ENCODE measurements at places on chromosomes 5 and 9.

GRCh38 chr5:146109379-146109778 is 4.0 kb upstream of the PLAC8L1 start:
- no peak for DNase-seq

- DNase-seq: no peak
Observed at GRCh38 chr9:96476591-96476990, 26.6 kb downstream of the HABP4 start.

DNA sequence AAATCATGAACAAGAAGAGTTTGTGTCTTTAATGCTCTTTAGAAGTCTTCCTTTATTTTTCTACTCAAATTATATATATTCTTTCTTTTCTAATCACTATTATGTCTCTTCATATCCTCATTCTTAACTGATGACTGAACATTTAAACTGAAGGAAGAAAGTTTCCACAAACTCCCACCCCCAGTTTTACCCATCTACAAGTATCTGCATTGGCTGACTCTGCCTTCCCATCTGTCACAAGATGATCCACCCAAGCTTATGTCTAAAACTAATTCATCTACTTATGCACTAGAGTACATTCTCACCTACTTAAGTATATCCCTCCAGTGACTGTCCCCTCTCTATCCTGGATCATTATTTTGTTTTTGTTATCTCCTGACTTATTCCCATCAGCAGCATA is 344.5 kb downstream of the PRR16 start:
- DNase-seq: no peak

DNA sequence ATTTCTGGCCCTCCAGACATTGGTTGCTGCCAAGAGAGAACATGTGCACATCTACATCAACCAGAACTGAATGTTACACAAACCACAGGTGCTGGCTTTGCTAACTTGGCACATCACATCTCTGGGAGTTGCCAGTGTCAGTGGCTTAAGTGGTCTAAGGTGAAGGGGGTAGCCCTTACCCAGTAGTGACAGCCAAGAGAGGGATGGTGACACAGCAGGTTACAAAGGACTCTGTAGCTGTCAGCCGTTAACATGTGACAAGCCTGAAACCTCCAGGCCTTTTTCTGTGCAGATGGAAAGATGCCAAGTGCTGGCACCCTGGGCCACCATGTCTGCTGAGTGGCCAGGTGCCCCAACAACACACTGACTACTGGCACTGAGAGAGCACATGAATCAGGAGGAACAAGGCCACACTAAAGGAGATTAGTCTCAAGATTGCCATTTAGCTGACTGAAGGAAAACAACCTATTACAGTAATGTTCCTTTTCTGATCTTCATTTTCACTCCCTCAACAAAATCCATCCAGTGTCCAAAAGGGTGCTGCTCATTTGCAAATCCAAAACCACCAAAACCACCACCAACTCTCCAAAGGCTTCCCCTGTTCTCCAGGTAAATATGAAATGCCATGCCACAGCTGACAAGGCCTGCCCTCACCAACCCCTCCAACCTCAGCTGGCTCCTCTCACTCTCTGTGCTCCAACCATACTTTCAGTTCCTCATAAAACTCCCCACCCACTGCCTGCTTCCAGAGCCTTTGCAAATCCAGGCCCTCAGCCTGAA is 20.2 kb downstream of the SIL1 start:
- no peak for DNase-seq

DNA sequence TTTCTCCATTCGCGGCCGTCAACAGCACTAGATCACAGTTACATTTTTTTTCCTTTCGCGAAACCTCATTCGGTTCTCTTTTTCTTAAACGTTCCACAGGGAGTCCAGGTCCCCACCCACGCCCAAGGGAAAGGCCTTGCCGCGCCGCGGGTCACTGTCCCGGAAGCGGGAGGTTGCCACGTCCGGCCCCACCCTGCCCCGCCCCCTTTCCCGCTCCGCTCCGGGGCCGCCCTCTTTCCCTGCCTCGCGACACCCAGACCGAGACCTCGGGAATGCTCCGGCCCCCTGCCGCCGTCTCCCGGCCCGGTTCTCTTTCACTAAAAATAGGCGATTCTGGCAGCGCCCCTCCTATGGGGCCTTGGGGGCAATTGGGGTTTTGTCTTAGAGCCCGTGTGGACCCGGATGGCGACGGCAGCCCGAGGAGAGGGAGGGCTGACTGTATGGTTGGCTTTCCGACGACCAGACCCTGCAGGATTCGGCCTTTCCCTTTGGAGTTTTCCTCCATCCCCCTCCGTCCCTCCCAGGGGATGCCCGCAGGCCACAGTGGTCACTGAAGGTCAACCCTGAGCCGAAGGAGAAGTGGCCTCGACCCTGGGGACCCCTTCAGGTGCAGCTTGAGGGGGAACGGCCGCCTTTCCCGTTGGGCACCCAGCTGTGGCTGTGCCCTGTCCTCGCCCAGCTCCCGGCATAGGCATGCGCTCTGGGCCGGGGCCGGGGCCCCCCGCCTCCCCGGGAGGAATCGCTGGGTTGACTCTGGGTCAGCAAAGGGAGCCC is 2.8 kb upstream of the RACK1 start:
- peak; percentile 83 for DNase-seq

DNA sequence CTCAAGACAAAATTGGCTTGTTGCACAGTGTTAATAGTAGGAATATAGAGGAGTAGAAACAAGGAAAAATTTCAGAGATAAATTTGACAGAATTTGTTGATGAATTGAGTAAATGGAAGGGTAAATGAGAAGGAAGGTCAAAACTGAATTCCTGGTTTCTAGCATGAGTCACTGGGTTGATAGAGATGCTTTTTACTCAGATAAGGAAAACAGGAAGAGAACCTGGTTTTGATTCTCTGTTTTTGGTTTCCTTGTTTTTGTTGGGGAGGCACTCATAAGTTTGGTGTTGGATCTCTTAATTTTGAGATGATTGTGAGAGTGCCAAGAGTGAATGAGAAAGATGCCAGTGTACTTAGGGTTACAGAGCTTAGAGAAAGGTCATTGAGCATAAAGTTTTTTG is 7.1 kb downstream of the LRRC70 start:
- no peak for DNase-seq

Data from stimulated activated CD4-positive, alpha-beta T cell treated with anti-CD3 and anti-CD28 coated beads, Interleukin-2, amount 100 ng/mL, for 48 hours (primary cell).